ENCODE measurements at places on chromosomes 3 and 15. TPM values are rescaled to one million over a fixed set of nuclear protein-coding genes. Genes with fewer than 3 reads are reported as not detected.

DNA sequence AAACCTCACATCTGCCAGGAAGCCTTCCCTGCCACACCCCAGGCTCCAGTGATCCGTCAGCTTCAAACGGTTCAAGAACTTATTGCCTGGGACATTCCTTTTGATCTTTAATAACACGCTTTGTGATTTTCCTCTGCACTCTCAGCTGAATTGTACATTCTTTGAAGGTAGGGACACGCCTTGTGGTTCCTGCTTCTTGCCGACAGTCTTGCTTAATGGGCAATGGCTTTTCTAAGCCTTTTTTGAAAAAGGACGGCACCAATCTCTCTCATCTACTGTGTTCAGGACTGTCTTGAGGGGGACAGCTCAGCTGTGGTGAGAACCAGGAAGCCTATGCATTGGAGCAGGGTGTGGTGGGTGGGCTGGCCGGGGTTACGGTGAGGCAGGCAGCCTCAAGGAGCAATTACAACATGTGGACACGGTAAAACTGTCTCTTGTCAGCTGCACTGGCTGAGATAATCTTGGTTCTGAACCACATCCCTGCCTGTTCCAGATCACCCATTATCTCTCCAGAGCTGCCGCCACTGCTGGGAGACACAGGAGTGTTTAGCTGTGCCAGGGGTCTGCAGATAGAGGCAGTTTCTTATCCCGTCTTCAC lies 46.0 kb upstream of the GLCE start:
- no peak overlapping the region for H3K27ac ChIP-seq
- H3K4me3 ChIP-seq = no peak overlapping the region
- DNase-seq = no peak
- no peaks in the 10 kb centered on the region for H3K27me3 ChIP-seq
- H3K36me3 ChIP-seq = no peaks in the 10 kb centered on the region
- no peaks in the 10 kb centered on the region for H3K4me1 ChIP-seq

The SLC24A5 gene
- total RNA-seq = not detected

The WDR6 gene
- total RNA-seq = 100 TPM

GRCh38 chr3:141366285-141367037 lies 1.8 kb upstream of the ZBTB38 start:
- no peak overlapping the region for H3K4me3 ChIP-seq
- DNase-seq = no peak
- peaks cover 4% of the 10 kb centered on the region for H3K36me3 ChIP-seq
- H3K4me1 ChIP-seq = peaks cover 25% of the 10 kb centered on the region

DNA sequence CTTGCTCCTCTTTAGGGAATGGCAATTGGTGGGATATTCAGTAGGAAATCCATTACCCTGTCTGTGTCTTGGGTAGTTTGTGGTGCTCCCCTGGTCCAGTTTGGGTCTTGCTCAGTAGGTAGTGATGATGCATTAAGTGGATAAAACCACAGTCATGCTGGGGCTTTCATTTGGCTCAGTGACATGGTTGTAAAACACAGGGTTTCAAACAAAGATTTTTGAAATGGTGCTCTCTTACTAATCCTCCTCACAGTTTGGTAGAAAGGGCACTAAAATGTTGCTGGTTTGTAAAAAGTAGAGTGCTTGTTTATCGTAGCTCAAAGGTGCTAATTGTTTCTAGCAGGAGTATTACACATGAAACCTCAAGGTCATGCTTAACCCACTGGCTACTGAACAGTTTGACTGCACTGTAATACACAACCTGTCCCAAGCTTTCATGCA lies 22.9 kb downstream of the BBX start:
- no peak overlapping the region for H3K4me3 ChIP-seq
- no peak for DNase-seq
- H3K36me3 ChIP-seq = no peaks in the 10 kb centered on the region
- H3K4me1 ChIP-seq = no peaks in the 10 kb centered on the region
- no peaks in the 10 kb centered on the region for H3K27me3 ChIP-seq
- no peak overlapping the region for H3K27ac ChIP-seq

GRCh38 chr15:95298729-95299128 lies 1031.8 kb upstream of the NR2F2 start:
- no peaks in the 10 kb centered on the region for H3K4me1 ChIP-seq
- no peaks in the 10 kb centered on the region for H3K36me3 ChIP-seq
- no peak overlapping the region for H3K27ac ChIP-seq
- H3K27me3 ChIP-seq = no peaks in the 10 kb centered on the region

All from upper lobe of left lung (tissue), 6 donors.